ENCODE measurements at places on chromosomes 6 and 20.
A peak's percentile ranks its signal among the peaks of the same experiment; 100 is the strongest.

DNA sequence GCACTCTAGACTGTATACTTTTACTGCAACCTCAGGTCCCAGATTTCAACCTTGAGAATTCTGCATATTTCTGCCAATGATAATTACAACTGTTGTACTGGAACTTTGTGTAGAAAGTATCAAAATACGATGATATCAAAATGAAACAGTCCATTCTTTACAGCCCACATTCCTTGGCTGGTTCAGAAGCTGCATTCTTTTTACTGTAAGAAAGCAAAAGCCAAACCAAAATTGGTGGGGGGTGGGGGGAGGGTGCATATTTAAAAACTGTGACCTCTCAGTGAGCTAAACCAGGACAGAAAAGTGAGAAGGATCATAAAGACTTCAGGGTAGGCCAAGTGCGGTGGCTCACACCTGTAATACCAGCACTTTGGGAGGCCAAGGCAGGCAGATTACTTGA, 41.8 kb upstream of the UBR2 start:
- H3K27ac ChIP-seq: no peak overlapping the region
- no peaks in the 10 kb centered on the region for H3K36me3 ChIP-seq
- no peaks in the 10 kb centered on the region for H3K4me1 ChIP-seq
- H3K4me3 ChIP-seq: no peak overlapping the region
- H3K27me3 ChIP-seq: no peaks in the 10 kb centered on the region

DNA sequence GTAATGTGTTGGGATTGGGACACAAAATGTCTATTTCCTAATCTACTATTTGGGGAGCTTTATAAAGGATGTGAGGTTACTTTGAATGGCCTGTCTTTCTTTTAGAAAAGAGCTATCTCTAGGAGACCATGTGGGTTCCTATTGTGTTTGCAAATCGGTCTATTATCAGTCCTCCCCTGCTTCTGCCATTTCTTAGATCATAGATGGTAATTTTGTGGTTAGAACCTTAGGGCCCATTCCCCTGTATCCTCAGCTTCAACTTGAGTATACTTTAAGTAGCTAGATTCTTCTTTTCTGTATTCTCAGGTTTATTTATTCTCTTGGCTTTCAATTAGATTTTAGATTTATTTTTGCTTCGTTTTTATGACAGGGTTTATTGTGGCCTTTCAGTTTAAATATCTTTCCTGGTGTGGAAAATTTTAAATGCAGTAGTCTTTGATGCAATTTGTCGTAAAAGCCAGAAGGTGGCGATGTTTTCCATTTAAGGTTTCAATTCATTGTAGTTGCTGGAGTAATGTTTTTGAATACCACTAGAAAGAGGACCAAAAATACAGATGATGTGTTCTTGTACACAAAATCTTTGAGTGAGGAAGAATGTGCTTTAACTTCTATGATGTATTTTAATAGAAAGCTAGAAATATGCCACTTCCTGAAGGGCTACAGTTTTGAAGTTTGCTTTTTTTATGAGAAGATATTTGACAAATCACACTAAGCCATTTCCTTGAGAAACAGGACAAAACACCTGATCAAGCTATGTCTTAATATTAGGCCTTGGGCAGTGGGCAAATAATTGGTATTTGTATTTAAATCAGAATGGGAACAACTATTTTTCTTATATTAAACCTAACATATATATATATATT, 20.3 kb downstream of the TBPL1 start:
- H3K27ac ChIP-seq: peak overlapping the region; percentile 10
- no peaks in the 10 kb centered on the region for H3K27me3 ChIP-seq
- no peak overlapping the region for H3K4me3 ChIP-seq
- peaks cover 29% of the 10 kb centered on the region for H3K4me1 ChIP-seq

DNA sequence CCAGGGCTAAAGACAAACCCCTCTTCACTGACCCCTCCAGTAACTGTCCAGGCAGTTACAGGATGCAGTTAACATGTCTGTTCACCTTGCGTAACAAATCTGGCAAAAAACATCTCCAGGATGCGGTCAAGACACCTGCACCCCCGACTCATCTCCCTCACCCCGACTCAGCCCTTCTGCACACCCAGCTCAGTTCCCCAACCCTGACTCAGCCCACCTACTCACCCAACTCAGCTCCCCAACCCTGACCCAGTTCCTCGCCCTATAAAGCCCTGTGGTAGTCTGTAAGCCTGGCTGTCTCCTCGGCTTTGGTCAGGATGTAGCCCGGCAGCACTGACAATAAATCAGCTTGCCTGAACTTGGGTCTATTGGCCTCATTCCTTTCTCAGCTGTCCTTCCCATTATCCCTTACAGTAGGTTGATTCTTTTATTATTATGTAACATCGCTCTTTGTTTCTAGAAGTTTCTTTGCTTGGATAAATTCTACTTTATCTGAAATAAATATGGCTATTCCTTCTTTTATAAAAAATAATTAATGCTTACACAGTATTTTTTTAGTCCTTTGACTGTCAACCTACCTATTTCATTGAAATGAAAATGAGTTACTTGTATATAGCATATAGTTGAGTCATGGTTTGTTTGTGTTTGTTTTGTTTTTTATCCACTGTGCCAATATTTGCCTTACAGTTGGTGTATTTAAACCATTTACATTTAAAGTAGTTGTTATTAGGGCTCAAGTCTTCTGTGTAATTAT, 12.9 kb upstream of the ADTRP start:
- peaks cover 3% of the 10 kb centered on the region for H3K4me1 ChIP-seq
- no peak overlapping the region for H3K4me3 ChIP-seq
- H3K36me3 ChIP-seq: no peaks in the 10 kb centered on the region
- H3K27me3 ChIP-seq: no peaks in the 10 kb centered on the region
- no peak overlapping the region for H3K27ac ChIP-seq
- DNase-seq: no peak

DNA sequence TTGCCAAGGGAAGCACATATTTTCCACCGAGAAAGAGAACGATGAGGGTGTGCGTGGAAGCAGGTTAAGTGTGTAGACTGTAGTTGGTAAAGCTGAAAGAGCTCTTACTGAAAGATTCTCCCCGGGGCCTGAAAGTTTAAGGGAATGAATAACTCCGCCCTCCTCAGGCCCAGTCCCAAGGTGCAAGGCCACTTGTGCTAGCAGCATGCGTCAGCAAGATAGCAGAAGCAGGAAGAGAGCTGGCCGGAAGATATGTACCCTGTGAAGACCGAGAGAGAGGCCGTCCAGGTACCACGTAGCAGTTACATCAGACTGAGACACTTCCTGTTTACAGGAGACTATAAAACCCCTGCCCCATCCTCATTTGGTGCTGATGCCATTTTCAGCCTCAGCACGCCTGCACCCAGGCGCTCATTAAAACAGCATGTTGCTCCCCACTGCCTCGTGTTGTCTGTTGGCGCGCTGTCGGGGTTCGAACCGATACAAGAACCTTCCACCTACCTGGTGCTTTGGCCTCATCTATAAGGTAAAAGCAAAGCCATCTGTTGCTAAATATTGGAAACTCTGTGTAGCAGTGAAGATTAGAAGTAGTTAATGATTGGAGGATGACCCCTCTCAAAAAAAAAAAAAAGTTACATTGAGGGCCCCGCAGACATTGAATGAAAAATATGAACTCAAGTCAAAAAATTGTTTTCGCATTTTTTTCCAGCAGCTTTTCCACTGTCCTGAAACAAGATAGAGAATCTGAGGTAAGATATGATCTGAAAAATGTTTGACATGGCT, 18.6 kb upstream of the FAM135A start:
- peaks cover 6% of the 10 kb centered on the region for H3K4me1 ChIP-seq
- no peak for DNase-seq
- H3K4me3 ChIP-seq: no peak overlapping the region
- no peaks in the 10 kb centered on the region for H3K36me3 ChIP-seq
- H3K27me3 ChIP-seq: no peaks in the 10 kb centered on the region

- no peaks in the 10 kb centered on the region for H3K27me3 ChIP-seq
- no peaks in the 10 kb centered on the region for H3K36me3 ChIP-seq
- no peak overlapping the region for H3K4me3 ChIP-seq
- no peaks in the 10 kb centered on the region for H3K4me1 ChIP-seq
Measured at GRCh38 chr6:50717734-50718457, 4.6 kb downstream of the TFAP2D start.

DNA sequence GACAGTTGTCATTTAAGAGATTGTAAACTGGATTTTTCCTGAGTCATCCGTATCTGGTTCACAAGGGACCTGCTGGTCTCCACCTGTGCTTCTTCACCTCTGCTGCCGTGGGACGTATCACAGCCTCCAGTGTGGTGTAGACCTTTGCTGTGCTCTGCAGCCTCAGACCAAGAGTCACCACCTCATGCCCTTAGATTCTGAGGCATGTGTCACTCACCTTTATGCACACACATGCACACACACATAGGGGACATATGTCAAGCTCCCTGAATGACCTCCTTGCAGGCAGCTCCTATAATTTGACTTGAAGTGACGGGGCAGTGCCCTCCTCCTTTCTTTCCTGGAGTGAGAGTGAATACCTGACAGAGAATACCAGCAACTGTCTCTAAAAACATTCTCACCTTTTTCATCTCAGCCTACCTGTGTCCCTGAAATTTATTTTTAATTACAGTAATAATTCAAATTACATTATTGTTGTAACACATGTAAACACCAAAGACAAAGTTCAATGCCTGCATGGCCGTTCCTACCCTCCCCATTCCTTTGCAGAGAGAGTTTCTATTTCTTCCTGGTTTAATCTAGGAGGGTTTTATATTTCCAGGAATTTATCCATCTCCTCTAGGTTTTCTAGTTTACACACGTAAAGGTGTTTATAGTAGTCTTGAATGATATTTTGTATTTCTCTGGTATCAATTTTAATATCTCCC, 3.5 kb downstream of the SLC17A4 start:
- no peak overlapping the region for H3K4me3 ChIP-seq
- H3K4me1 ChIP-seq: no peaks in the 10 kb centered on the region
- H3K27me3 ChIP-seq: no peaks in the 10 kb centered on the region
- no peaks in the 10 kb centered on the region for H3K36me3 ChIP-seq
- no peak for DNase-seq

DNA sequence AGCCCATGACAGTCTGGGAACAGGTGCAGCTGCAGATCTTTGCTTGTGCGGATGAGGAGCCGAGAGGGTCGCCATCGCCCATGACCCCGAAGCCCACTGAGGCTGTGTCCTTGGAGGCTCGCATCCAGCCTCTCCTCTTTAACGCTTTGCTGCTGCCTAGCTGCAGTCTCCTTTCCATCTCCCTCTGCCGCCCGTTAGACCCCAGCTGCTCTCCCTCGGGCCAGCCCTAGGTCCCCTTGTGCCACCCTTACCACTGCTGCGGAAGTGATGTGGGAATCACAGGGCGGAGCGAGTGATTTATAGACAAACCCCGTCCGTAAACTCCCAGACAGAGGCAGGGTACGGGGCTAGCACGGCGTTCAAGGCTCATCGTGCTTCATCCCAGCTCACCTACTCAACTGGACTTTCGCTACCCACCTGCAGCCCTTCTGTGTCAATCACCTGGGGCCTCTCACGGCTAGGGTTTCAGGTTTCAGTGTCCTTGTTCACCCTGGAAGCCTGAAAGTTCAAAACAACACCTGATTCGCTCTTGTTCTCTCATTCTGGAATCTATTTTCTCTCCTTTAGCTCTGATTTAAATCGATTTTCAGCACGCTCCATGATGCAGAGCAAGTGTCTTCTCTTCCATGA, 76.1 kb downstream of the PAX1 start:
- no peak overlapping the region for H3K4me3 ChIP-seq
- no peak for DNase-seq
- H3K4me1 ChIP-seq: no peaks in the 10 kb centered on the region
- no peaks in the 10 kb centered on the region for H3K36me3 ChIP-seq
- no peaks in the 10 kb centered on the region for H3K27me3 ChIP-seq

DNA sequence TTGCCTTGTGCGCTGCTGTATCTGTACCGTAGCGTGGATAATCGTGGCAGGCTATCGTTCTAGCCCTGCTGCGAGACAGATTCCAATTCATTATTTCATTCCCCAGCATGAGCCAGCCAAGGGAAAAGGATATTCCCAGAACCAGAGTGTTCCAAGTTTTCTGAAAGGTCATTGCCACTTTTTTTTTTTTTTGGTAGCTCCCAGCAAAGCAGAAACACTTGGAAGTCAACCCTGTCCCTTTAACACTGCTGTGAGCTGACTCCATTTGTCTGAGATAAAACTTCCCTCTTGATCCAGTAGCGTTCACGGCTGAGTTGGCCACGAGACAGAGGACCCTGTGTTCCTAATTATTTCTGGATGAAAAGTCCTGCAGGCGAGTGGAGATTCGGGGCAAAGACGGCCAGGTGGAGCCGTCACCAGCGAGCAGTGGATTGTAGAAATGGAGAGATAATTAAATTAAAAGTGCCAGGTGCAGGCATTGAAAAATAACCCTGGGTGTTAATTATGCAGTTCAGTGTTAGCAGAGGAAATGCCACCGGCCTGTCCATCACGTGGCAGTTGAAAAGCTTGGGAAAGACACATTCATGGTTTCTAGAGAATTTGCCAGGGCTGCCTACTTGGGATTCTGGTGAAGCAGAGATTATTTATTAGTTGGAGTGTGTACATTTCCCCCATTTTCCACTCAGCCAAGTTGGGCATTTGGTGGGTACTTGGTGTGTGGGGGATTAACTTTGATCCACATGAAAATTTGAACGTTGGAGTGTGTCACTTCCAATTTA, 164.2 kb downstream of the SLC24A3 start:
- H3K4me1 ChIP-seq: no peaks in the 10 kb centered on the region
- no peaks in the 10 kb centered on the region for H3K27me3 ChIP-seq
- no peak overlapping the region for H3K4me3 ChIP-seq
- peak; percentile 62 for DNase-seq

DNA sequence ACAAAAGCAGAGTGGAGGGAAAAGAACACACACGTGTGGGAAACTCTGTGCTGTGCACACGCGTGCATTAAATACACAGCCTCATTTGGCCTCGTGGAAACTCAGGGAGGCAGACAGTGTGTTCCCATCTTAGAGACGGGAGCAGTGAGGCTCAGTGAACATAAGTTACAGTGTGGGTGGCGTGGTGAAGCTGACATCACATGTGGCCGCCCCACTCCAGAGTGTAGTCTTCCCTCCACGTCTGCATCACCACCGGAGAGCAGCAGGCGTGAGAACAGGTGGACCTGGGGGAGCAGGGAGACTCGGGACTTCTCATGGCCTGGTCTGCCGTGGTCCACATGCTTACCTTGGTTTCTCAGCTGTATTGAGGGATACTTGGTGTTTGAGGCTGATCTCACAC, 51.7 kb downstream of the THBS2 start:
- H3K4me3 ChIP-seq: no peak overlapping the region
- no peaks in the 10 kb centered on the region for H3K4me1 ChIP-seq
- no peaks in the 10 kb centered on the region for H3K27me3 ChIP-seq
- no peak for DNase-seq

GRCh38 chr20:2475850-2476741, 5.5 kb upstream of the SNRPB start:
- no peaks in the 10 kb centered on the region for H3K4me1 ChIP-seq
- no peaks in the 10 kb centered on the region for H3K27me3 ChIP-seq
- DNase-seq: no peak
- H3K27ac ChIP-seq: no peak overlapping the region
- H3K36me3 ChIP-seq: no peaks in the 10 kb centered on the region
- H3K4me3 ChIP-seq: no peak overlapping the region

GRCh38 chr6:157646012-157646411, 177.0 kb upstream of the SNX9 start:
- H3K27ac ChIP-seq: no peak overlapping the region
- H3K36me3 ChIP-seq: no peaks in the 10 kb centered on the region
- peaks cover 6% of the 10 kb centered on the region for H3K4me1 ChIP-seq
- H3K4me3 ChIP-seq: no peak overlapping the region
